ENCODE measurements at places on chromosomes 2 and 18.

GRCh38 chr2:860259-860855, 90.3 kb upstream of the SNTG2 start:
- DNase-seq = no peak

DNA sequence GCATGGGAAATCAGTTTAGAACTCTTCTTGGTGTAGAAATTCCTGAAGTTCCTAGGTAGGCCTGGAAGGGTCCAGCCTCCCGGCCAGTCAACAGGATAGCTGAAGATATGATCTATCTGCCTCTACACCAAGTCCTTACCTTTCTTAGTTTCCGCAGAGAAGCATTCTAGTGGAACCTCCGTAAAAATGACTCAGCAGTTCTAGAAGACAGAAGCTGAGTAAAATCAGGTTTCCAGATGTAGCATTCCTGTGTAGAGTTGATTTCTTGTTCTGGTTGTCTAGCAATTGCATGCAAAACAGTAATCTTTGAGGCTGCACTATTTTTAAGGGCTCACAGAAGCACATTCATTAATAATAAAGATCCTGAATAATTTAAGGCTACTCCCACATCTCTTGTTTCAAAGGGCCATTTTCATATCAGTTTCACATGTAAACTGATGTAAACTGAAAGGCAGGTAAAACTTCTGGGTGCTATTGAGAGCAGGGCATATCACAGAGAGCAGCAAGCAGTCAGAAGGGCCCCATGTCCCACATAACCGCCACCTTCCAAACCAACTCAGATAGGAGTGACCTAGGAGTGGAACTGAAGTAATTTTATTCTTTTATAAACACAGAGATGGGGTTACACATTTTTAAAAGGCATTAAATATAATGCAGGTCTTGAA, 3.2 kb upstream of the DYTN start:
- DNase-seq = no peak

- DNase-seq = no peak
Observed at GRCh38 chr2:71880846-71881610, 266.6 kb downstream of the CYP26B1 start.

GRCh38 chr2:147937744-147938349, 82.7 kb downstream of the ORC4 start:
- no peak for DNase-seq

DNA sequence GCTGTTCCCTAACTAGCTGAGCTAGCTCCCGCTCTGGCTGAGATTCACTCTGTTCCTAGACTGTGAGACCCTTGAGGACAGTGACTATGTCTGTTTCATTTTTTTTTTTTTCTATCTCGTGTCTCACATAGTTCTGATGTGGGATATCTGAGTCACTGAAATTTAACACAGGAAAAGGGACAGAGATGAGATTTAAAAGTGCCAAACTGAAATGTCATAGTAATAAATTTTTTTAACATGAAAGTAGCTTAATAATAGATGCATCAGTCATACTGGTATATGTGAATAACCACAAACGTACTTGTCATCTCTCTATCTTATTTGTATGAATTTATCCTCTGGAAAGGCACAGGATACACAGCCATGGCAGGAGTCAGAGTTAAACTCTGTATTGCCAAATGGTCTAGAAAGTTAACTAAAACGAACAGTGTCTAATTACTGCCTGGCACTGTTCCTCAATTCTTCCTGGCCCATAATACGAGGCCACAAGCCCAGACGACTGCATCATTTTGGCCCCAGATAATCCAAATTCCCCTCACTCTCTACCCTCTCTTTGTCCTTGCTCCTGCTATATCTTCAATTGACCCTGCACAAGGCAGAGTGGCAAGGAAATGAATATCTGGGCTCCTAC, 87.5 kb downstream of the SATB2 start:
- no peak for DNase-seq

DNA sequence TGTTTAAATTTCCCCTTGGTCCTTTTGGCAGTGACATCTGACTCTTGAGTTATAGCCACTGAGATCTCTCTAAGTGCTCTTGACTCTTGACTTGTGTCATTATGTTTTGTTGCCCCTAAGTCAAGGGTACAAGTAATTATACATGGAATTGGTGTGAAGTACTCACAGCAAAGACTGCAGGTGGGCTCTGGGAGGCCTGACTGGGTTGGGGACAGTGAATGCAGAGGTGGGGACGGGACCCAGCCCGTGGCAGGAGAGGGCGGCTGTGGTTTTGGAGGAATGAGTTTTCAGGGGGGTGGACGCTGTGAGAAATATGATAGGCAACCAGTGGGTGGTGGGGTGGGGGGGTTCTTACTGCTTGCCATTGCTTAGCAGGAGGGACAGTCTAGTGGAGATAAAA, 97.8 kb downstream of the NCK2 start:
- no peak for DNase-seq

GRCh38 chr18:57439609-57439968, 4.4 kb downstream of the ONECUT2 start:
- DNase-seq = no peak

DNA sequence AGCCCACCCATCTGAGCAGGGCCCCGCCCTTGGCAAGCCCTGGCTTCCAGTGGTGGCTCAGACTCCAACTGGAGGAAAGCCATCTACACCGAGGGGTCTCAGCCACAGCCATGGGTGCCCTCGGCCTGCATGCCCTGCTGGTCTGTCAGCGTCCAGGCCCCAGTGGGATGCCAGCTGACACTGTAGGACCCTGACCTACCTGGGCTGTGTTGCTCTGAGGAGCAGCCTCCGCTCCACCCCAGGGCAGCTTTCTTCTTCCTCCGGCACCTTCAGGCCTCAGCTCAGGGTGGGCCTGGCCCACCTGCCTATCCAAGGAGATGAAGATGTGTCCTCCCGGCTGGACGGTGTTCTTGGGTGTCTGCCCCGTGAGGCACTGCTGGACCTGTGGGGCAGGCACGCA, 13.9 kb upstream of the ARHGEF4 start:
- DNase-seq = no peak

DNA sequence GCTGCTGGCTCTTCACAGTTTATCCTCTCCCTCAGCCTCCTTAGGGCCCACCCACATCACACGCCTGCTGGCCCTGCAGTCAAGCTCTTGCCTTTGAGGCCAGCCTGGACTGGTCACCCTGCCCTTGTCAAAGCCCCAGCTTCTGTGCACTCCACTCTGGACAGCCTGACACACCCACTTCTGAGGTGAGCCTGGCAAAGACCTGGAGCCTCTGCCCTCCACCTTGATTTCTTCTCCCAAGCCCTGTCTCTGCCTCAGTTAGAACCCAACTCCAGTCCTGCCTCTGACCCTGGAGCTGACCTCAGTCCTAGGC, 37.0 kb upstream of the TAF1B start:
- DNase-seq = no peak

DNA sequence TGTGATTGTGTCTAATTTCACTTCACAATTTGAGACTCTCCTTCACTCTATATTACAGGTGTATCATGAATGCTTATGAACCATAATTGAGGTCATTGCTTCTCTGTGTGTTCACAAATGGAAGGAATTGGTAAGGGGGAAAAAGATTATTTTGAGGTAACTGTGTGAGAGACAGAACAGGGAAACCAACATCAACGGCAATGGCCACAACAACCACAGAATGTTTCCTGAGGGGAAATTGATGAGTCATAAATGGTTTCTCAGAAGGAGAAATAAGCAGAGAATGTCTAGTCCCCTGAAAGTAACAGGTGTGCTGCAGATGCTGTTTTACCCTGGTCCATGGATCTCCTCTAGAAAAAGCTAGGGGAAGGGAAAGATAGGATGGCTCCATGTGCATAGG, 361.2 kb upstream of the GALNT5 start:
- no peak for DNase-seq

DNA sequence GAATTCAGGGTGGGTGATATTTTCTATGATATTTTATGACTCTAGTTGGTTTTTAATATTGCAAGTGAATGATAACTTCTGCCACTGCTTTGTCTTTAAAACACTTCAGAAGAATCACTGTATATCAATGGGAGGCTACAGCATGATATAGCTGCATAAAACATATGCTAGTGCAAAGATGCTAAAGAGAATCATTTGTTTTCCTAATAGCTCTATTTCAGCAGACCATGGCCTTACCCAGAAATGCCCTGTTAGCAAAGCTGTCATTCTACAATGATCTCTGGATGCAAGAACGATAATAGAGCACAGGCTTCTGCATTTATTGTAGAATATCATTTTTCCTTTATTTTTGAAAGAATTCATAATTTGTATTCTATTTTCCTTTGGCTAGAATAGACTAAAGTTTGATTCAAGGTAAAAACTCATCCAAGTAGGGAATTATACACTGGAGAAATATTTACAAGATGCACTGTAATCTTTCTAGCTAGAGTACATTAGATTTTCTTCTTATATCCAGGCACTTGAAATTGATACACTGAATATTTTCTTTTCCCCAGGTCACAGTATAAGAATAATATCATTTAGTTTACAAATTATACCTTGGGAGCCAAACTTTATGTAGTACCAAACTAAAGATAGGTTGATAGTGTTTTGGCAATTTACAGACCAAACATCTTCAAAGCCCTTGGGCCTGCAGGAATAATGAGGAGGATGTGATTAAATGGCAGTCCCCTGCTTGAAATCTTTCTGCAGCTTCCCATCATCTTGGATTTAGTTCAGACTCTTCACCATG, 252.6 kb upstream of the LINC00305 start:
- no peak for DNase-seq

DNA sequence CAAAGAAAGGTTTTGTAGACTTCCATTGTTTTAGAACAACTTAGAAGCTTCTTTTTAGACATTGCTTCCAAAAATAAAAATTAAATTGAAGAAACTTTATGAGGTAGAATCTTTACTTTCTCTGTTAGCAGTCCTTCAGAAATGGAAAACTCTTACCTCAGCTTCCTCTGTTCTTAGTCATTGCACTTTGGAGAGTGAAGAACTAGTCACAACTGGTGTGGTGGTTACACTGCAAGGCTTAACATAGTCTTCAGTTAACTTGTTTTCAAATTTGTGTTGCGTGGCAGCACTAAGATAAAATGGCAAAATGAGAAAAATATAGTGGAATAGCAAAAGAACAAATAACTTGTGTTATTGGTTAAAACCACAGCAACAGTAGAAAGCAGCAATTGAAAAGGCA, 332.6 kb downstream of the KIAA1328 start:
- no peak for DNase-seq

GRCh38 chr2:37797081-37797480, 125.6 kb upstream of the CDC42EP3 start:
- DNase-seq = no peak

DNA sequence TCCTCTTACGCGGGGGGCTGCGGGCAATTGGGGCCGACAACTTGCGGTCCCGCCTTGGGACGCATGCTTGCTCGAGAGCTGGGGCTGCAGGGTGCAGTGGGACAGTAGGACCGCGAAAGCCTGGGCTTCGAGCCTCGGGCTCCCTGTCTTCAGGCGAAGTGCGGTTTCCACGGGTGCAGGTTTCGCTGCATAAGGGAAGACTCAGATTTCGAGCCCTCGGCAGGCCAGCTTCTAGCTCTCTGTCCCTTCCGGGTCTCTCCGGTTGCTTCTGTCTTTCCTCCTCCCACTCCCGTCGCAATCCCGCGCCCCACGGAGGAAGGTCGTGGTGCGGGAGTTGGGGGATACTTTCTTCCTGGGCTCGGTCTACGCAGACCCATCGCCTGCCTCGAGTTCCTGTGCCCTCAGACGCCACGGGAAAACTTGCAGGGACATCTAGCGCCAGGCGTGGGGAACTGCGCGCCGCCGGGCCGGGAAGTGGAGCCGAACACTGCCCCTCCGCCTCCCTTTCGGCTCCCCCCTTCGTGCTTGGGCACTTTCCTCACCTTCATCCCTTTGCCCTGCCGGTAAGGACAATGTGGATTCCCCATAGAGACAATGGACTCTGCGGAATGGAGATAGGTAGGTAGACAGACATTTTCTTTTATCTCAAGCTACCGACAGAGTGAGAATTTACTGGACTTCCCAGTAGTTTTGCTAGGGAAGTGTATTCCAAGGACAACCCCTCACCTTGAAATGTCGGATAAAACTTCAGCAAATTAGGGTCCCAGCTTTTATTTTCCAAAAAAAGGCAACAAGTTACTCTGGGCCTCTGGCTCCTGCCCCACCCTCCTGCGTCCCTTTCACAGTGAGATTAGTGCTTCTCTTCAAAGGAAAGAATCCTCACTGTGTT, 4.2 kb upstream of the HOXD13 start:
- DNase-seq = no peak

Measured in stimulated activated CD4-positive, alpha-beta T cell treated with anti-CD3 and anti-CD28 coated beads, Interleukin-4, amount 100 ng/mL, for 1 hour (primary cell).